ENCODE measurements at places on chromosomes 7 and 10. TPM values are rescaled to one million over a fixed set of nuclear protein-coding genes. Genes with fewer than 3 reads are reported as not detected.

- no peaks in the 10 kb centered on the region for H3K4me1 ChIP-seq
- H3K27ac ChIP-seq, result no peak overlapping the region
- no peak for DNase-seq
- H3K27me3 ChIP-seq, result no peaks in the 10 kb centered on the region
These were observed 8.8 kb upstream of the SPAM1 start for GRCh38 chr7:123916240-123916724.

The POM121L12 gene
- not detected for polyA plus RNA-seq

The CPEB3 gene
- polyA plus RNA-seq, result 0.74 TPM

The ADAM8 gene
- 22.7 TPM for polyA plus RNA-seq

GRCh38 chr10:3173171-3173878 is 743 bp upstream of the PITRM1 start:
- peaks cover 9% of the 10 kb centered on the region for H3K36me3 ChIP-seq
- no peaks in the 10 kb centered on the region for H3K27me3 ChIP-seq
- peak overlapping the region; percentile 54 for H3K4me3 ChIP-seq
- peak overlapping the region; percentile 69 for H3K27ac ChIP-seq

DNA sequence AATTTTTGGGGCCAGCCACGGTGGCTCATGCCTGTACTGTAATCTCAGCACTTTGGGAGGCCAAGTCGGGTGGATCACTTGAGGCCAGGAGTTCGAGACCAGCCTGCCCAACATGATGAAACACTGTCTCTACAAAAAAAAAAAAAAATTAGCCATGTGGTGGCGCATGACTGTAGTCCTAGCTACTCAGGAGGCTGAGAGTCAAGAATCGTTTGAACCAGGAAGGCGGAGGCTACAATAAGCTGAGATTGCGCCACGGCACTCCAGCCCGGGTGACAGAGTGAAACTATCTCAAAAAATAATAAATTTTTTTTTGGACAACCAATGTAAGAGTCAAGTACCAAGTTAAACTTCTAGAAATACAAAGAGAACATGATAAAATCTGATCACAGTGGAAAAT is 164.6 kb downstream of the AVL9 start:
- no peaks in the 10 kb centered on the region for H3K36me3 ChIP-seq
- no peak for DNase-seq
- no peaks in the 10 kb centered on the region for H3K4me1 ChIP-seq
- H3K27ac ChIP-seq, result no peak overlapping the region
- no peaks in the 10 kb centered on the region for H3K27me3 ChIP-seq

GRCh38 chr7:144057954-144058353 is 9.2 kb downstream of the OR2A5 start:
- no peaks in the 10 kb centered on the region for H3K27me3 ChIP-seq
- no peak overlapping the region for H3K4me3 ChIP-seq
- no peaks in the 10 kb centered on the region for H3K4me1 ChIP-seq

DNA sequence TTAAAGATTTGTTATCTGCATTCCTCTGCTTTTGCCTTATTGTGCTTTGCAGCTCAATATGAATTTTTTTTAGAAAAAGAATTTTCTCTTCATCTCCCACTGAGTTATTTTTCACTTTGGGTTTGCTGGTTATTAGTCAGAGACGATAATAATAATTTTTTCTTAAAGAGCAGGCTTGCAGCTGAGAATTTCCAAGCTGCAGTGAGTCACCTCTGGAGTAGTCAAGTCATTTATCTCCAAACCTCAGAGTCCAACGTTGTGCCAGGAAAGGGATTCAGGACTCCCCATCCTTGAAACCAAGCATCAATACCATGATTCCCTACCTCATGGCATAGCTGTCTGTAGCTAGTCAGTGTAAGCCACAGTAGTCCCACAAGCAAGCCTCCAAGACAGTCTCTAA is 15.2 kb upstream of the EGR2 start:
- no peak overlapping the region for H3K4me3 ChIP-seq
- no peaks in the 10 kb centered on the region for H3K4me1 ChIP-seq
- H3K27ac ChIP-seq, result no peak overlapping the region
- no peaks in the 10 kb centered on the region for H3K27me3 ChIP-seq
- H3K36me3 ChIP-seq, result no peaks in the 10 kb centered on the region

DNA sequence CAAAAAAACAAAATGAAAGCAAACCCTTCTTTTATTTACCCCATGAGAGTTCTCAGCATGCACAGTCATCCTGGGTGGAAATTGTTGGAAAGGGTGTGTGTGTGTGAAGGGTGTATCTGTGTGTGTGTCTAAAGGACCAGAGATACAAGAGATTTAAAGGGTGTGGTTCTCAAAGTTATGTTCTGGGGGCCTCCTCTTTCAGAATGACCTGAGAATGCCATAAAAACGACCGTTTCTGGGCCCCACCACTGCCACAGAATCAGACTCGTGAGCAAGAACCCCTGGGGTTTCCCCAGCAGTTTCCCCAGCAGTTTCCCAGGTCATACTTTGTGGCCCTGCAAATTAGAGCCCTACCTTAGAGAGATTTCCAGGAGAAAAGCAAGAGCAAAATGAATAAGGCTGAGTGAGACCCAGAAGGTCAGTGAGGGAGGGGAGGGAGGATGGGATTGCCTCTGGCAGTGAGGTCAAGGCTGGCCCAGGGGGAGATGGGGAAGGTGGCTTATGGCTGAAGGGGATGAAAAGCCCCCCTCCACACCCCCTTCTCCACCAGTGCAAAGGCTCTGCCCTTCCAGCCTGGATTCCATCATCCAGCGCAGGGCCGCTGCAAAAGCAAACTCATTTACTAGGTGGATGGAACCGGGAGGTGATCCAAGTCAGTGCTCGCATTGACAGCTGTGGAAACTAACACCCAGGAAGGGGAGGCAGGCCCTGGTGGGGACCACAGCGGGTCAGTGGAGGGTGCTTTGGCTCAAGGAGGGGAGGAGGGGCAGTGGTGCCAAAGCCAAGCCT is 10.2 kb downstream of the PYROXD2 start:
- DNase-seq, result no peak
- no peak overlapping the region for H3K27ac ChIP-seq
- no peak overlapping the region for H3K4me3 ChIP-seq
- no peaks in the 10 kb centered on the region for H3K27me3 ChIP-seq
- H3K36me3 ChIP-seq, result peaks cover 2% of the 10 kb centered on the region

DNA sequence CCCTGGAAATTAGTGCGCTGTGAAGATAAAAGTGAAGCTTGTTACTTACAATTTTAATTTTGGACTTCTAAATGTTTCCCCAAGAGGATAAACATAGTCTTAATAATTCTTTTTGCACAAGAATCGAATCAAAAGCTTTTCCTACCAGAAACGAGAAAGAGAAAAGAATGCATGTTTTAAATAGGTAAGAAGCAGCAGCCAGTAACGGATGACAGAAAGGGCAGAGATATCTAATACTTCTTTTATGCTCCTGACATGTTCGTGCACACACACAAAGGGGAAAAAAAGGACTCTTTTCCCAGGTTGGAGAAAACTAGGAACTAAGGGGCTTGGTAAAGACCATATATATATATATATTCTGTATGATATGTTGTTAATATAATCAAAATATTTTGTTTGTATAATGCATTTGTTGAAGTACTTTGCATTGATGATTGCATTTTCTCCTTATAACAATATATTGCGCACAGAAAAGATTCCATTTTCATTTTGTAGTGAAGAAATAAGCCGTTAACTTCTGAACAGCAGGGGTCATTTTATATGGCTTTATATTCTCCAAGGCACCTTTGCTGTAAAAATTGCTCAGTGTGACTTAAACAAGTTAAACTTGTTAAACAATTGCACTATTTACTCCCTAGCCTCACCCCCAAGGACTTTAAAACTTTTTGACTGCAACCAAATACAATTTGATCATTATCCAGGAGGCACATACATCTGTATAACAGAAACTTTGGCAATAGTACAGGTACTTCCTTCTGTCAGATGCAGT is 2.2 kb downstream of the PRKAR2B start:
- no peak overlapping the region for H3K4me3 ChIP-seq
- DNase-seq, result no peak
- no peak overlapping the region for H3K27ac ChIP-seq
- no peaks in the 10 kb centered on the region for H3K36me3 ChIP-seq
- peaks cover 8% of the 10 kb centered on the region for H3K27me3 ChIP-seq
- peaks cover 10% of the 10 kb centered on the region for H3K4me1 ChIP-seq

DNA sequence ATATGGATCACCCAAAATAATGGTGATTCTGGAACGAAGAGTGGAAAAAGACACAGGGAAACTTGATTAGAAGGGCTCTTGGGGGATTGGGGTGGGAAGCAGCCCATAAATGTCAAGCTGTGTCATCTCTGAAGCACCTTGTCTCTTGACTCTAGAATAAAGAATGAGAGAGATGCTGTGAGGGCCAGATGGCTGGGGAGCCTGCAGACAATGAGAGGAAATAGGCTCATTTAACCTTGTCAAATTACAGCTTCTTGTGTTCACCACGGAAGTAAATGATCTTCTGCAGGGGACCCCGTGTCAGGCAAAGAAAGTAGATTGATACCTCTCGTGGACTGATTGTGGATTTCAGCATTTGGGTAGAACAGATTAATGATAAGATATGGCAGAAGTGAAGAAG is 159.3 kb downstream of the ST7 start:
- no peaks in the 10 kb centered on the region for H3K27me3 ChIP-seq
- no peak for DNase-seq
- peaks cover 12% of the 10 kb centered on the region for H3K4me1 ChIP-seq
- no peak overlapping the region for H3K4me3 ChIP-seq

The FAM171A1 gene
- 13.7 TPM for polyA plus RNA-seq

- H3K4me3 ChIP-seq, result no peak overlapping the region
- no peak for DNase-seq
- H3K27ac ChIP-seq, result no peak overlapping the region
- no peaks in the 10 kb centered on the region for H3K36me3 ChIP-seq
- peaks cover 12% of the 10 kb centered on the region for H3K4me1 ChIP-seq
- H3K27me3 ChIP-seq, result no peaks in the 10 kb centered on the region
These were observed 288.0 kb upstream of the PITRM1 start for GRCh38 chr10:3460420-3461128.

The JCAD gene
- not detected for polyA plus RNA-seq

- H3K27ac ChIP-seq, result no peak overlapping the region
- no peaks in the 10 kb centered on the region for H3K27me3 ChIP-seq
- H3K36me3 ChIP-seq, result no peaks in the 10 kb centered on the region
These were observed 26.7 kb downstream of the CREB3L2 start for GRCh38 chr7:137975221-137975620.

The GARIN1A gene
- polyA plus RNA-seq, result not detected

GRCh38 chr10:68578974-68579373 is 18.8 kb downstream of the TET1 start:
- H3K4me1 ChIP-seq, result no peaks in the 10 kb centered on the region
- H3K27ac ChIP-seq, result no peak overlapping the region
- H3K4me3 ChIP-seq, result no peak overlapping the region
- H3K36me3 ChIP-seq, result no peaks in the 10 kb centered on the region
- H3K27me3 ChIP-seq, result no peaks in the 10 kb centered on the region

- DNase-seq, result no peak
- no peak overlapping the region for H3K4me3 ChIP-seq
- H3K36me3 ChIP-seq, result no peaks in the 10 kb centered on the region
- H3K4me1 ChIP-seq, result no peaks in the 10 kb centered on the region
- H3K27me3 ChIP-seq, result no peaks in the 10 kb centered on the region
- no peak overlapping the region for H3K27ac ChIP-seq
These were observed 39.9 kb upstream of the HDAC9 start for GRCh38 chr7:18455606-18456005.

DNA sequence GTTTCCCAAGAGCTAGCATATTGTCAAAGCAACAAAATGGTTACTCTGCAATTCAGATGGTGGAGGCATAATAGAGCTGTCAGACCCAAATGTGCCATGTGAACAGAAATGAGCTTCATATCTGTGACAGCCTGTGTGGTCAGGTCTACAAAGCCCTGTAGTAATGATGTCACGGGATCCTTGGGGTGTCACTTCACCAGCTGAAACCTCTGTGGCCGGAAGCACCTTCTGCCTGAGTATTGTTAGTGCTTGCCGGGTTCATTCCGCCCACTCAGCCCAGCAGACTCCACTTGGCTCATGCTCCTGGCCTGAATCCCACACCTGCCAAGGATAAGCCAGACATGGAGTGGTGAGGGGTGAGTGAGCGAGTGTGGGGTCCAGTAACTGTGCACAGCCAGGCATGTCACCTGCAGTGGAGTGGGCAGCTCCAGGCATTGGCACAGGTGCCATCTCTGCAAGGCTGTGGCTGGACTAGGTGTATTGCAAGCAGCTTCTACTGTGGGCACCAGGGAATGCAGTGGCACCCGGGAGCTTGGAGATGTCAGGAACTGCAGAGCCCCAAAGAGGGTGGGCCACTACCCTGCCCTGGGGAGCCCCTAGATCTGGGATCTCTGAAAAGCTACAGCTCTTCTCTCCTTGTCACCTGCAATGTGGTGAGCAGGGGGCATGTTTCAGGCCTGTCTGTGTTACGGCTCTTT is 341.9 kb upstream of the CHRM2 start:
- no peak overlapping the region for H3K4me3 ChIP-seq
- H3K36me3 ChIP-seq, result no peaks in the 10 kb centered on the region
- no peak for DNase-seq
- no peaks in the 10 kb centered on the region for H3K4me1 ChIP-seq
- no peaks in the 10 kb centered on the region for H3K27me3 ChIP-seq
- H3K27ac ChIP-seq, result no peak overlapping the region

The RBM20 gene
- 0.18 TPM for polyA plus RNA-seq

GRCh38 chr7:108016841-108017775 is 14.1 kb upstream of the LAMB1 start:
- DNase-seq, result no peak
- no peaks in the 10 kb centered on the region for H3K36me3 ChIP-seq
- no peak overlapping the region for H3K27ac ChIP-seq
- H3K27me3 ChIP-seq, result no peaks in the 10 kb centered on the region
- H3K4me3 ChIP-seq, result no peak overlapping the region

Data from naive thymus-derived CD4-positive, alpha-beta T cell (primary cell).